ENCODE measurements at places on chromosomes 6 and 20.

- DNase-seq, result no peak
Measured at GRCh38 chr20:34708621-34709043, 4.5 kb downstream of the TP53INP2 start.

- DNase-seq, result no peak
Measured at GRCh38 chr6:41675176-41675775, 37.0 kb downstream of the MDFI start.

GRCh38 chr6:63731930-63732329, 96.3 kb downstream of the PHF3 start:
- no peak for DNase-seq

DNA sequence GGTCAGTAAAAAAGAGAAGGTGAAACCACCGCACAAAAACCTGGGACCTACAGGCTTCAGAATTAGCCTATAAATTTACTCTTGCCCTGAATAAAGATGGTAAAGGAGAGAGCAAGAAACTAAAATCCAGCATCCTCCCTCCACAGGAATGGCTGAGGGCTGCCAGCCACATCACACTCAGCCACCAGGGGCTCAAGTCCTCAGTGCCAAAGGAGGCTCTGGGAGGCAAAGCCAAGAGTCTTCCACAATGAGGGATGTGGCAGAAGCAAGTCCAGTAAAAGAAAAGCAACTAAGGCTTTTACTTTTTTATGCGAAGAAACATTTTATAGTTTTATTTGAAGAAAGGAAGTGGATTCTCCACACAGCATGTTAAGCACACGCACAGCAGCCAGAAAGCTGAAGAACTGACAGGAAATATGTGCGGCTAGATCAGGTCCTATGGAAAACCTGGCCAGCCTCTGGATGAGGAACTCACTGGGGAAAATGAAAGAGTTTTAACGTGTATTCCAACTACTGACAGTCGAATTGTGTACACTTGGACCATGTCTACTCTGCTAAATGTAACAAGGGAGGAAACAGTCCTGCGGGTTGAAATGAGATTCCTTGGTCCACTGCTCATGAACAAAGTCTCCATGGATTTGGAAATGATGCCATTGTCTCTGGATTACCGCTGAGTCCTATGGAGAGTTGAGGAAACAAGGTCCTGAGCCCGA, 219.4 kb upstream of the SSTR4 start:
- DNase-seq, result no peak

DNA sequence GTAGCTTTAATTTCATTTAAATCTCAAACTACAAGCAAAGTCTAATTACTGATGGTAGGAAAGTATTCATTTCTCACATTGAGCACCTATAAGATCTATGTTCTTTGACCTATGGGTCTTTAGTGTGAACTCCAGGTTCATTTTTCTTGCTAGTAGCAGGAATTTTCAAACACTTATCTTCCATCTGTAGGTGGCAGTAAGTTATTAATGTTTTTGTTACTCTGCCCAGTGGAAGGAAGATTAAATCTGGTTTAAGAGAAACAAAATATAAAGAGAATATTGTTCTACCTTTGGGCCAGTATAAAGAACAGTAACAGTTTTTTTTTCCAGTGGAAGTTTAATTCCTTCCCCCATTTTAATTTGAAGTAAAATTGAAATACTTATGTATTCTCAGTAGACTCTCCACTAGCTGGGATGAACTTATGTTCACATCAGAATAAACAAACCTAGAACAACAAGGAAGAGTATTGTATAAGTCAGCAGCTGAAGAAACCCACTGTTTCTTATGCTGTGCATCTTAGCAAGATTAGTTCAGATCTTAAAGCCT, 328.2 kb downstream of the PHF3 start:
- no peak for DNase-seq

GRCh38 chr6:18663011-18663410, 275.9 kb downstream of the RNF144B start:
- no peak for DNase-seq

GRCh38 chr6:156464100-156464878, 312.9 kb upstream of the ARID1B start:
- no peak for DNase-seq

DNA sequence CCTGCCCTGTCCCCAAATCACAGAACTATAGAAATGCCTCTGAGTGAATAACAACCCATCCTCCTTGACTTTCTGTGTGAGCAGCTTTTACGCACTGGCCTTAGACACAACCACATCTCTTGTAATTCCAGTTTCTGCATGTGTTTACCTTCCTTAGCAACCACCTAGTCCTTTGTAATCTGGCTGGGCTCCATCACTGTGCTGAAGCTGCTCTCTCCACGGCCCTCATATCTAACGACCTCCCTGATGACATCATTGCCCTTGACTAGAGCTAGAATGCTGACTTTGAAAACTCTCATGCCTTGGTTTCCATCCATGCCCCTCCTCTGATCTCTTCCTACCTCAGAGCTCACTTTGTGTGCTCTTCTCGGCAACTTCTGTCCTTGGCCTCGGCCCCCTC, 30.5 kb upstream of the GLP1R start:
- no peak for DNase-seq

- no peak for DNase-seq
Measured at GRCh38 chr20:34220561-34220960, 20.7 kb upstream of the ASIP start.

Data from stimulated activated naive CD8-positive, alpha-beta T cell treated with anti-CD3 and anti-CD28 coated beads, Interleukin-15, amount 100 ng/mL, for 72 hours (primary cell).